ENCODE measurements at places on chromosomes 1 and 21.
A peak's percentile ranks its signal among the peaks of the same experiment; 100 is the strongest.

DNA sequence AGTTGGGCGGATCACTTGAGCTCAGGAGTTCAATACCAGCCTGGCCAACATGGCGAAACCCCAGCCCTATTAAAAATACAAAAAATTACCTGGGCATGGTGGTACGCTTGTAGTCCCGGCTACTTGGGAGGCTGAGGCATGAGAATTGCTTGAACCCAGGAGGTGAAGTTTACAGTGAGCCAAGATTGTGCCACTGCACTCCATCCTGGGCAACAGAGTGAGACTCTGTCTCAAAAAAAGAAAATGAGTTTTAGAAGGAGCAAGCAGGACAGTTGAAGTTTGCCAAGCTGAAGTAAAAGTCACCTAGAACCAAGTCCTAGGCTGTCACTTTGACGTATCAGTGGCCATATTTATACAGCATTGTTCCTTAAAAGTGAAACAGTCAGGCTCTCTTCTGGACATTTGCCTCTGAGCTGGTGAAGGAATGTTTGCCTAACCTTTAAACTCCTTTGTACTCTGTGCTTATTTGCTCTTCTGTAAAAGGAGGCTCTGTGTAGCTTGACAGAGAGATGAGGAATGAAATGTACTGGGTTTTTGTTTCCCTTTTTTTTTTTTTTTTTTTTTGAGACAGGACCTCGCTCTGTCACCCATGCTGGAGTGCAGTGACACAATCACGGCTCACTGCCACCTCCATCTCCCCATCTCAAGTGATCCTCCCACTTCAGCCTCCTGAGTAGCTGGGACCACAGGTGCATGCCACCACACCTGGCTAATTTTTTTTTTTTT is 2.8 kb downstream of the RAB4A start:
- peaks cover 3% of the 10 kb centered on the region for H3K27me3 ChIP-seq
- peak overlapping the region; percentile 100 for H3K27ac ChIP-seq
- H3K4me1 ChIP-seq, result peaks cover 75% of the 10 kb centered on the region

DNA sequence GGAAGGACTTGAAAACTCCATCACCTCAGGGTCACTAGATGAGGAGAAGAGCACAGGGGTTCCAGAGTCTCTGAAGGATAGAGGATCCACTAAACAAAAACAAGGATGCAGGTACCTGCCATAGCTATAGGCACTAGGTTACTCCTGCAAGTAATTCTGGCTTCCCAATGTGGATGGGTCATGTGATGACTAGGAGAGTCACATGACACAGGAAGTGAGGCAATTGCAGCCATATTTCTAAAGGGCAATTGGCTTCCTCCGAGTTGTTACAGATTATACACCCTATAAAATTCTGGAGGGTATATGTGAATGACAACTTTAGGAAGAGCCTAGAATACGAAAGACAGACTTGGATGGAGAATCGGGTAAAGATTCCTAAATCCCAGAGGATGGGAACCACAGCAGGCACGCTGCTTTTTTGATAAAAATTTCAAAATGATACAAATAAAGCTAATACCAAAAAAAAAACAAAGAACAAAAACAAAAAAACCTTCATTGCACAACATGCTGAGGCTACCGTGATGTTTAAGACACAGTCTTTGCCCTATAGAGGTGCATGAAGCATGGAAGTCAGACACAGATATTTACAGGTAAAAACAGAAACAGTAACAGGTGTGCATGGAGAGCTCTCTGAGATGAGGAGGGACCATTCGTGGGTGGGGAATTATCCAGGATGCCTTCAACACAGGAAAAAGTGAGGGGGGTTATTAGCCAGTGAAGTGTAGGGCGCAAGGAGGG is 10.5 kb downstream of the MTX1 start:
- no peak overlapping the region for H3K4me3 ChIP-seq
- H3K36me3 ChIP-seq, result no peaks in the 10 kb centered on the region
- DNase-seq, result no peak
- H3K27ac ChIP-seq, result no peak overlapping the region

DNA sequence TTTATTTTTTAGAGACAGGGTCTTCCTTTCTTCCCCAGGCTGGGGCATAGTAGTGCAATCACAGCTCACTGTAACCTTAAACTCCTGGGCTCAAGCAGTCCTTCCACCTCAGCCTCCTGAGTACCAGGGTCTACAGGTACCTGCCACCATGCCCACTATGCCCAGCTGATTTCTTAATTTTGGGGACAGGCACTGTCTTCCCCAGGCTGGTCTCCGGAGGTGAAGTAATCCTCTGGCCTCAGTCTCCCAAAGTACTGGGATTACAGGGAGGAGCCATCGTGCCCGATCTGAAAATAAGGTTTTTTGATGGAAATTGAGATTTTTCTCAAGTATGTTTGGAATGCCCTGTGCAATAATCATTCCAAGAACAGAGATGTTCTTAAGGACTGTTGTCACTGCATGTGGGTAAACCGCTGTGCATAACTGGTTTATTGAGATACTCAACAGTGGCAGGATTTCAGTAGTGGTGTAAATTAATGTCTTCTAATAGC is 934 bp upstream of the MSH4 start:
- no peak overlapping the region for H3K4me3 ChIP-seq
- peaks cover 6% of the 10 kb centered on the region for H3K36me3 ChIP-seq
- no peak for DNase-seq
- no peak overlapping the region for H3K27ac ChIP-seq
- H3K4me1 ChIP-seq, result peaks cover 35% of the 10 kb centered on the region

DNA sequence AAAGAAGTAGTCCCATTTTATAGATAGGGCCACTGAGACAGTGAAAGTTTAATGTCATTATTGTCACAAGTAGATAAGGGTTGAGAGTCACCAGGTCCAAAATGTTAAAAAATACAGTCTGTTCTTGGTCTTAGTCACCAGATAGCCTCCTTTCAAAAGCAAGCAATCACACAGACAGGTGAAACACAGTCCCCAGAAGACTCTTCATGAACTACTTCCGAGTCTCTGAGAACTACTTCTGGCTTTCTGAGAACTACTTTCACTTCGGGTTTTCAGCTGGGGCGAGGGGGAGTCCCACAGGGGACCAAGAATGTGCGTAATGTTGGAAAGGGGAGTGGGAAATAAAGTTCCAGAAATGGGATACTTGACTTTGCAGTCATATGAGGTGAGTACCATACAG is 143.2 kb downstream of the HHIPL2 start:
- H3K27me3 ChIP-seq, result no peaks in the 10 kb centered on the region
- H3K36me3 ChIP-seq, result no peaks in the 10 kb centered on the region
- no peak overlapping the region for H3K4me3 ChIP-seq

- H3K4me3 ChIP-seq, result no peak overlapping the region
- no peaks in the 10 kb centered on the region for H3K27me3 ChIP-seq
- no peak for DNase-seq
- H3K27ac ChIP-seq, result no peak overlapping the region
These were observed 32.4 kb upstream of the PTGFRN start for GRCh38 chr1:116877141-116877818.

DNA sequence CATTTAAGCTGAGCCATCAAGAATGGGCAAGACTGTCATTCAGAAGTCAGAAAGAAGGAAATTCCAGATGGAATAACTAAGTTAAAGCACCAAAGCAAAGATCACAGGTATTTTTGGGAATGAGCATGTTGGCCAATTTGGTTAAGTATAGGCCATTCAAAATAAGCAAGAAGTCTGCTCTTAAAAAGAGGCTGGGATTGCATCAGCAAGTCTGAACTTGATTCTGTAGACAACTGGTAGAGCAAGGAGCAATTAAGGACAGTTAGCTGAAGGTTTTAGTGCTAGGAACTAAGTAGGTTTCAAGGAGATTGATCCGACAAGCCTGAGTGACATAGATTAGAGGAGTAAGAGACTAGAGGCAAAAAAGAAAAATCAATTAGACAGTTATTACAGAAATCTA is 8.4 kb downstream of the ANKRD45 start:
- H3K27me3 ChIP-seq, result no peaks in the 10 kb centered on the region
- H3K4me1 ChIP-seq, result no peaks in the 10 kb centered on the region
- H3K36me3 ChIP-seq, result no peaks in the 10 kb centered on the region
- no peak overlapping the region for H3K4me3 ChIP-seq

GRCh38 chr1:226428791-226429461 is 21.0 kb upstream of the PARP1 start:
- H3K27ac ChIP-seq, result no peak overlapping the region
- no peaks in the 10 kb centered on the region for H3K36me3 ChIP-seq
- H3K27me3 ChIP-seq, result peaks cover 8% of the 10 kb centered on the region
- no peak for DNase-seq
- no peak overlapping the region for H3K4me3 ChIP-seq

DNA sequence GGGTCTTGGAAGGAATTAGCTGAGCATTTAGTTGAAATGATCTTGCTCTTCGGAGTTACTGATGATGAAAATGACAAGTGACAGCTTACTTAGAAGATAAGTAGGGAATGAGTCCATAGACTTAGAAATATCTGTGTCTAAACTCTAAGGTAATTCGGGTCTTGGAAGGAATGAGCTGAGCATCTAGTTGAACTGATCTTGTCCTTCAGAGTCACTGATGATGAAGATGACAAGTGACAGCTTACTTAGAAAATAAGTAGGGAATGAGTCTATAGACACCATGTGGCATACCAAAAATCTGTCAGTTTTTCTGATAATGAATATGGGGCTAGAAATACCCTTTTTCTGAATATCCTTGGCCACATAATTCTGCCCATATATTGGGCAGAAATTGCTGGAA is 14.7 kb downstream of the CTTNBP2NL start:
- peaks cover 2% of the 10 kb centered on the region for H3K36me3 ChIP-seq
- DNase-seq, result no peak
- H3K4me1 ChIP-seq, result no peaks in the 10 kb centered on the region
- H3K27ac ChIP-seq, result no peak overlapping the region
- no peak overlapping the region for H3K4me3 ChIP-seq

DNA sequence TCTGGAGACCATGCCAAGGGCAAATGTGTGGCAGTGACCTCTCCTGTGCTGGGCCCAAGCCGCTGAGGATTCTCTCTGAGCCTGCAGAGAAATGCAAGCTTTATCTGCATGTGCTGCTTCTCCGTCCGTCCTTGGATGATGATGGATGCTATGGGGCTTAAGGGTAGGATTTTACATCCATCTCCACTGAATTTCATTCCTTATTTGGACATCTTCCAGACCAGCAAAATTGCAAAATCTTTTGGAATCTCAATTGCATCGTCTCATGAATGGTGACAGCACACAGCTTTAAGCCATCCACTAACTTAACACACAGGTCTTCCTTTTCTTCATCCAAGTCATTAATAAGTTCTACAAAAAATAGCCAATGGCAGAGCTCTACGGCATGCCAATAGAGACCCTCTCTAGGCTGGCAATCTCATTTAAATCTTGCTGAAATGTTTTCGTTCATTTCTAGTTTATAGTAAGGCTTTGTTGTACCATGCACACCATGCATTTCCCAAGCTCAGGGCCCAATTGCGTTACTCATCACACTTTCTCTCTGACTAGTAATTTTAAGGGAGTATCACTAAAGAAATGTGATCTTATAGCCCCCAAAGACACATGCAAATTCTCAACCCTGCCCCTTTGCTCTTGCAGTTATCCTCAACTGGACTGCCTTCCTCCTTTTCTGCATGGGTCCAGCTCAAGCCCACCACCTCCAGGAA is 11.1 kb downstream of the BATF3 start:
- no peaks in the 10 kb centered on the region for H3K36me3 ChIP-seq
- no peak overlapping the region for H3K27ac ChIP-seq

DNA sequence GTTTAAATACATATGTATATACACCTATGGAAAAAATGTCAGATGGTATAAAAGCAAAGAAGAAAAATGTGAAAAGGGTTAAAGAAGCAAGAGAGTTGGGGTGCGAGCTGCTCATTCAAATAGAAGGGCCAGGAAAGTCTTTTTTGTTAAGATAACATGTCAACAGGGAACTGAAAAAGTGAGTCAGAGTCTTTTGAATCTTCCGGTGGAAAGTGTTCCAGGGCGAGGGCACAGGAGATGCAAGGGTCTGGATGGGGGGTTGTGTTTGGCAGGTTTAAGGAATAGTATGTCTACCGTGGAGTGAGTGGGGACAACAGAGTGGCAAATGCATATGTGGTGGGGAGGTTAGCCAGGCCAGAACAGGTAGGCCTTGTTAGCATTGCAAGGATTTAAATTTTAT is 22.2 kb upstream of the GNG12 start:
- DNase-seq, result no peak
- H3K27me3 ChIP-seq, result no peaks in the 10 kb centered on the region

DNA sequence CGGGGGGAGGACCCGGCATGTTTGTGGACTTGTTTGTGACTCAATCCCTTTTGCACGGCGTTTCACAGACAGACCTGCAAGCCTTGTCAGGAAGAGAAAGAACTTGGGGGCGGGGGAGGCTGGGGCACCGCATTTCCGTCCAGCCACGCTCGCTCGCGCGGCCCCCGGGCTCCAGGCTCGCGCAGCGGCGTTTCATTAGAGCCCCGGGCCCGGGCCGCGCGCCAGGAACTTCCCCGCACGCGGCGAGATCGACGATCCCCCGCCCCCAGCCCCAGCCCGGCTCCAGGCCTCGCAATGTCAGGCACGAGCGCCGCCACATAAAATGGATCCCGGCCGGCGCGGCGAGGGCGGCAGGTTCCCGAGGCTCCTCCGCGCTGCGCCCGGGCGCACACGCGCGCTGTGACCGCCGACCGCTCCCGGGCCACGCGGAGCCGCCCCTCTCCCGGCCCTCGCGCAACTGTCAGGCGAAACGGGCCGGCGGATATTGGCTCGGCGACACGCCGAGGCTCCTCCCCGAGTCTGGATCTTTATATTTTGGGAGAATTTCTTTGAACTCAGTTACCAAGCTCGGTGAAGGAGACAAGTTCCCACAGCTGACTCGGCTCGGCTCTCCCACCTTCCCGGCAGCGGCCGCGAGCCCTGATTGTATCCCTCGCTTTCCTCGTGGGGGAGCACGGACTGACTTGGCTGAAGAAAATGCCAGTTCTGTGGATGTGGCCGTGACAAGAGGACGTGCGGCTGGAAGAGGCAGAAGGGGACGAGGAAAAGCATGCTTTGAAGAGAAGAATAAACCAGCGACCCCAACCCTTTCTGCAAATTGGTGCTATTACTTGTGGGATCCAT is at the start of gene KIF26B:
Gene KIF26B (plus strand): TSS at position 557 of the 843 bp plus-strand sequence. CDS start 440 bp downstream, outside the sequence.
- peak within 1 kb of the TSS; percentile 54 for H3K4me3 ChIP-seq
- no peak within 1 kb of the TSS for H3K27ac ChIP-seq

- no peaks in the 10 kb centered on the region for H3K36me3 ChIP-seq
- H3K4me1 ChIP-seq, result peaks cover 15% of the 10 kb centered on the region
- H3K27me3 ChIP-seq, result peaks cover 3% of the 10 kb centered on the region
- DNase-seq, result no peak
- no peak overlapping the region for H3K27ac ChIP-seq
- H3K4me3 ChIP-seq, result no peak overlapping the region
These were observed 42.8 kb downstream of the POFUT2 start for GRCh38 chr21:45244799-45245340.

GRCh38 chr1:172338295-172338735 is 82.2 kb upstream of the C1orf105 start:
- no peak for DNase-seq
- no peaks in the 10 kb centered on the region for H3K4me1 ChIP-seq
- H3K4me3 ChIP-seq, result no peak overlapping the region

All from HepG2 (cell line).